ENCODE measurements at places on chromosomes 3 and 15. TPM values are rescaled to one million over a fixed set of nuclear protein-coding genes. Genes with fewer than 3 reads are reported as not detected.
A peak's percentile ranks its signal among the peaks of the same experiment; 100 is the strongest.

GRCh38 chr3:190197346-190197763 is 76.7 kb upstream of the P3H2 start:
- H3K4me1 ChIP-seq: no peaks in the 10 kb centered on the region
- H3K27me3 ChIP-seq: no peaks in the 10 kb centered on the region
- H3K27ac ChIP-seq: no peak overlapping the region

DNA sequence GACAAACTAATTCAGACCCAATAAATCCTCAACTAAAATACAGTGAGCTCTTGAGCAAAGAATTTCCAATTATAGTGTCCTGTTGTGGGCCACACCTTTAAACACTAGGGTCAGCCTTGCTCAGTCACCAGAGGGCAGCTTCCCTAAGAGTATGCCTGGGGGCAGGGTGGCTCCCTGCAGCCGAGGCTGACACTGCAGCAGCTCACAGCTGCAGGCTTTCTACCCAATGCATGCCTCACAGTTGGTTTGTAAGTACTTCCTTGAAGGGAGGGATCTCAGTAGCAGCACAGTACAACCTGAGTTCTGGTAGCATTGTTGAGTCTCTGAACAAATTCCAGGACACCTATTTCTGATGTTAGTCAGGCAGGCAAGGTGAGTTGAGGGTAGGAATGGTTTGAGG is 335.6 kb downstream of the TUSC7 start:
- H3K36me3 ChIP-seq: no peaks in the 10 kb centered on the region
- H3K27me3 ChIP-seq: no peaks in the 10 kb centered on the region
- no peak overlapping the region for H3K27ac ChIP-seq
- DNase-seq: peak; percentile 30

DNA sequence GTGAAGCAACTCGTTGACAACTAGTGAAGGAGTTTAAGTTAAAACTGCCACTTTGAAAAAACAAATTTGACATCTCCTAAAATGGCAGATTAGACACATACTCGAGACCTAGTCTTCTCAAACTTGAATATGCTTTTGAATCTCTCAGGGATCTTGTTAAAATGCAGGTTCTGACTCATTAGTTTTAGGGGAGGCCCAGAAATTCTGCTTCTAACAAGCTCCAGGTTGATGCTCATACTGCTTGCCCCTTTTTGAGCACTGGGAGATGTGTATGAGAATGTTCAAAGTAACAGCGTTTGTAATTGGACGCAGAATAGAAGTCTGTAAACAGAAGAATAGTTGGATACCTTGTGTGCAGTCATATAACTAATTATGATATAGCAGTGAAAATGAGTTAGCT is 1.6 kb downstream of the C3orf38 start:
- H3K4me1 ChIP-seq: peaks cover 7% of the 10 kb centered on the region
- H3K27ac ChIP-seq: no peak overlapping the region
- DNase-seq: no peak
- H3K36me3 ChIP-seq: peaks cover 20% of the 10 kb centered on the region

- peak; percentile 39 for DNase-seq
- H3K27me3 ChIP-seq: no peaks in the 10 kb centered on the region
- H3K4me3 ChIP-seq: no peak overlapping the region
- no peaks in the 10 kb centered on the region for H3K36me3 ChIP-seq
- H3K4me1 ChIP-seq: peaks cover 13% of the 10 kb centered on the region
Observed at GRCh38 chr3:70550723-70551319, 238.4 kb upstream of the MDFIC2 start.

- no peaks in the 10 kb centered on the region for H3K36me3 ChIP-seq
- H3K27me3 ChIP-seq: no peaks in the 10 kb centered on the region
- peaks cover 4% of the 10 kb centered on the region for H3K4me1 ChIP-seq
- H3K27ac ChIP-seq: no peak overlapping the region
Observed at GRCh38 chr3:68817243-68817642, 115.1 kb downstream of the TAFA4 start.

- peaks cover 10% of the 10 kb centered on the region for H3K36me3 ChIP-seq
- no peak overlapping the region for H3K27ac ChIP-seq
- H3K4me1 ChIP-seq: peaks cover 35% of the 10 kb centered on the region
- DNase-seq: no peak
Observed at GRCh38 chr15:85580879-85581278, 200.5 kb downstream of the AKAP13 start.

C3orf85 gene
- polyA plus RNA-seq: not detected

LRRC3B gene
- polyA plus RNA-seq: not detected

SLC7A14 gene
- polyA plus RNA-seq: not detected

ALDH1A3 gene
- polyA plus RNA-seq: not detected

CCR3 gene
- not detected for polyA plus RNA-seq
